ENCODE measurements at places on chromosomes 11 and 22.

DNA sequence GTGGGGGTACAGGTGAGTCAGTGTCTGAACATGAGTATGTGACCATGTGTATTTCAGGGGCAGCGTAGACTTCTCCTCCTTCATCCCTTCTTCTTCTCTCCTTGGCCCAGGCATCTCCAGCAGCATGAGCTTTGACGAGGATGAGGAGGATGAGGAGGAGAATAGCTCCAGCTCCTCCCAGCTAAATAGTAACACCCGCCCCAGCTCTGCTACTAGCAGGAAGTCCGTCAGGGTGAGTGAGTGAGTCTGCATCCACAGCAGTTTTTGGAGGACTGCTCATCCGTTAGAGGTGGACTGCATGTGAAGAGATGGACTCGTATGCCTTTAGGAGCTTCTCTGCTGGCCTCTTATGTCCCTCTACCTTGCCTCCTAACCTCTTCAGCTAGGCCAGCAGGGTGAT lies 15.6 kb downstream of the TUB start:
- no peak for DNase-seq

DNA sequence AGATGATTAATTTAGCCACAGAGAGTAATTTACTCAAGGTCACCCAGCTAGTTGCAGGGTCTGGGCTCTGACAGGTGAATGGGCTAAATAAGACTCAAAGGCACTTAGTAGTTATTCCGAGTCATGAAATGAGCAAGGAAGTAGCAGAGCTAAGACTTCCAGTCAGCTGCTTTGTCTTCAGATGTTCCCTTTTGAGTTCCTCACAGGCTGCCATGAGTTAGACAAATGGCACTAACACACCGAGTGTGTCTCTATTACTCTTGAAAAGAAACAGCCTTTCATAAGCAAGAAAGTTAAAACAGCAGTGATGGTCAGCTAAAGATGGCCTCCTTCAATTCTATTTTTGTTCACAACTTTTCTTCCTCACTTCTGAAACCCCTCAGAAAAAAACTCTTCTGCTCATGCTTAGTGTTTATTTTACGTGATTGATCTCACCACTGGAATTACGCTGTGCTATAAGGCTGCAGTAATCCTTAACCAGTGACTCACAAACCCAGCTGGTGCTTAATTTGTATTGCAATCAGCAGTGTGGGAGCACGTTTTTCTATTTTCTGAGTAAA lies 389.1 kb downstream of the AASDHPPT start:
- no peak for DNase-seq

- no peak for DNase-seq
Measured at GRCh38 chr11:29957431-29957830, 59.4 kb downstream of the KCNA4 start.

GRCh38 chr11:2739531-2740274 lies 39.9 kb upstream of the KCNQ1OT1 start:
- no peak for DNase-seq

DNA sequence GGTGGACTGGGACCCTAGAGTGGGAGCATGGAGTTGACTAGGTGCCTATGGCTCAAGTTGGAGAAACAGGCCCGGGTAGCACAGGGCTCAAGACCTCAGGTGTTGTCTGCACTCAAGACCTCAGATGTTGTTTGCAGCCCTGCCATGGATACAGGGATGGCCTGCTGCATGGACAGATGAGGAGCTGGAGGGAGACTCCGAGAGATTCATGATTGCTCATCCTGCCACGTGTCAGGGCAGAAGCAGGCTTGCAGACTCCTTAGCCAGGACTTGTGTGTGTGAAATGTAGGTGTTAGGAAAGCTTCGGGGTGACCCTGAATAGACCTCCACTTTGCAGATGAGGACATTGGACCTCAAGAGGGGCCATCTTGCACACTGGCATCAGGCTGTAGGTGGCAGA lies 921 bp downstream of the CCDC116 start:
- DNase-seq: no peak

- DNase-seq: no peak
Measured at GRCh38 chr11:117418737-117419481, 91.3 kb downstream of the CEP164 start.

DNA sequence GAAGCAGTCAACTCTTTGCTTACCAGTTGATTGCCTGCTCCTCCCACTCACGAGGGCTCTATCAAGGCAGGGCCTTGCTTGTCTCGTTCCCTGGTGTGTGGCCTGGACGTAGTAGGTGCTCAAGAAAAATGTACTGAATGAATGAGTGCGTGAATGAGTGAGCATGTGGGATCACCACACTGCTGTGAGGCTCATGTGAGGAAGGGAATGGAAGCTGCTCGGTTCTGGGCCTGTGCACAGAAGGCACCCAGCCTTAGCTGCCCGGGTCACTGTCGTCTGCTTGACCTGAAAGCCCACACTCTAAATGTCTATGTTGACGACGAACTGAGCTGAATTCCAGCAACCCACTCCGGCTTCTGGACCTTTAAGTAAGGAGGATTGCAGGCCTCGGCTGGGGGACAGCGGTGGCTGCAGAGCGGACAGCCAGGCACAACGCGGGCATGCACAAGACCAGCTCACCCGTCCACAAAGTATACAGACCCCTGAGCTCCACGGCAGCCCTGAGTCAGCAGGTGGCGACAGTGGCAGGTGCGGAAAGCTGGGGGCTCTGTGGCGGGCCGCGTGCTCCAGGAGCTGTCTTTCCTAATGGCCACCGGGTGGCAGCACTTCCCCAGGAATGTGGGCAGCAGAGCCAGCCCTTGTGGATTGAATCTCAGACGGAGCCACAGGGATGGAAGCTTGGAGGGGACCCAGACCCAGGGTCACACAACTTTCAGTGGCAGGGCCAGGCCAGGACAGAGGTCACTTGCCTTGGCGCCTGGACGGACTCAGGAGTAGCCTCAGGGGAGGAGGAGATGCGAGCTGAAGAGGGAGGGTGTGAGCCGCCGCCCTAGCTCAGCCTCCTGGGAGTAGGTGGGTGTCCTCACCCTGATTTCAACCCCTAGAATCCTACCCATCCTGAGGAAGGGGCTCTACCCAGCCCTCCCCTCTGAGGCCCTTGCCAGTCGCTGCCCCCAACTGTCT lies 5.0 kb upstream of the PICK1 start:
- peak; percentile 68 for DNase-seq

- DNase-seq: no peak
Measured at GRCh38 chr11:4932751-4933150, 8.6 kb upstream of the OR51G1 start.

DNA sequence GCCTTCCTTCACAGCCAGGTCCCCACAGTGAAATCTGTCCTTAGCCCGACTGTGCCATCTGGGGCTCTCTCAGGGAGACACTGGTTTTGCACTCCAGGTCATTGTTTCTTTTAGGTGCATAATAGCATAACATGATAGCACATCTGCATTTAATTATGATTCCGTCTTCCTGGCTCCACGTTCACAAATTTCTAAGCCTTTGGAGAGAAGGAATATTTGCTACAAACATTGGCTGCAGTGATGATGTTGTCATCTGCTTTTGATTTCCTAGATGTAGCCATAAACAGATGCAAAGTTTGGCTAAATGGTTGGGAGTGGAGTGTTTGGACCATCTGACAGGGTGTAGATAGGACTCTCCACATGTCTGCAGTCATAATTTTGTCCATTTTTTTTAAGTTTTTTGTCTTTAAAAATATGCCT lies 12.0 kb upstream of the CAT start:
- no peak for DNase-seq

- DNase-seq: no peak
Measured at GRCh38 chr11:120205596-120206161, 5.2 kb upstream of the OAF start.

DNA sequence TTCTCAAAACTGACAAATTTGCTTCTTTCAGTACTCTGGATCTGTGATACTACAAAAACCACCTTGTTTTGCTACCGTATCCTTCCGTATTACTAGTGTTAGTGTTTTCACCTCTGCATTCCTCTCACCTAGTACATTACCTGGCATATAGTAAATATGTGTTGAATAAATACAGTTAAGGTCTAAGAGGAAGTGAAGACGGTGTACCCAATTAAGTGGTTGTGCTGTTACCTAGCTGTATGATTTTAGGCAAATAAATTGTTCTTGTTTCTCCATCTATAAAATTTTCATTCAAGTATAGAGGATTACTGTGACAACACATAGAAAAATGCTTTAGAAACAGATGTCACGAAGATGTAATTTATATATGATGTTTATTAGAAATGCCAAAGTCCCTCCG lies 8.9 kb downstream of the BCL2L13 start:
- no peak for DNase-seq

GRCh38 chr11:117807482-117808327 lies 10.7 kb upstream of the DSCAML1 start:
- DNase-seq: peak; percentile 82

GRCh38 chr11:28903716-28904115 lies 795.5 kb downstream of the METTL15 start:
- DNase-seq: no peak

- DNase-seq: no peak
Measured at GRCh38 chr11:86980086-86980796, 25.0 kb upstream of the FZD4 start.

DNA sequence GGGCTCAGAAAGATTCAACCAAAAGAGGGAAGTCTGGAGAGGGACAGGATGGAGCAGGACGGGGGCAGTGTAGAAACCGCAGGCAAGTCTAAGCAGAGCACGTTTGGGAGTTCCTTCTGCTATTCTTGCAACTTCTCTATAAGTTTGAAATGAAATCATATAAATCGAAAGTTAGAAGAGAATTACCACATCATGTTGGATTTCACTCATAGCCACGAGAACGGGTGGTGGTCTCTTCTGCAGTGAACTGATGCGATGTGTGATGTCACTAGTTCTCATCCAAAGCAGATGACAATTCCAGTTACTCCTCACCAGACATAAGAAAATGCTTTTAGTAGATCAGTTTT lies 36.0 kb downstream of the KCNQ1 start:
- DNase-seq: no peak

- no peak for DNase-seq
Measured at GRCh38 chr11:1484061-1484671, 2.4 kb downstream of the MOB2 start.

GRCh38 chr11:59226396-59226795 lies 13.7 kb upstream of the MPEG1 start:
- DNase-seq: no peak

GRCh38 chr11:10318527-10318802 lies 13.6 kb downstream of the ADM start:
- no peak for DNase-seq

- no peak for DNase-seq
Measured at GRCh38 chr11:42552786-42553185, 759.0 kb upstream of the API5 start.

DNA sequence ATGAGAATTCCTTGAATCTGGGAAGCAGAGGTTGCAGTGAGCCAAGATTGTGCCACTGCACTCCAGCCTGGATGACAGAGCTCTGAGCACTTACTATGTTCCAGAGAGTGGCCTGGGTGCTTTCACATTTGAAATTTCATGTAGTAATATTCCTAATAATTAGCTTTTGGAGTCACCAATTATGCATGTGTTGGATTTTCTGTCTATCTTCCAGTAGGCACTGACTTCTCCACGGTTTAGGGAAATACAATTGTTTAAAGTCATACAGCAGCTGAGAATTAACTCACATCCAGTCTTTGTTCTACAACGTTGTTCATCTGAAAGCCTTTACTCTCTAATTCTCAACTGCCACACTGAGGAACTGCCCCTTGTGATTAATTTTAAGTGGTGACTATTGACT lies 150.2 kb downstream of the CSNK2A3 start:
- DNase-seq: no peak

DNA sequence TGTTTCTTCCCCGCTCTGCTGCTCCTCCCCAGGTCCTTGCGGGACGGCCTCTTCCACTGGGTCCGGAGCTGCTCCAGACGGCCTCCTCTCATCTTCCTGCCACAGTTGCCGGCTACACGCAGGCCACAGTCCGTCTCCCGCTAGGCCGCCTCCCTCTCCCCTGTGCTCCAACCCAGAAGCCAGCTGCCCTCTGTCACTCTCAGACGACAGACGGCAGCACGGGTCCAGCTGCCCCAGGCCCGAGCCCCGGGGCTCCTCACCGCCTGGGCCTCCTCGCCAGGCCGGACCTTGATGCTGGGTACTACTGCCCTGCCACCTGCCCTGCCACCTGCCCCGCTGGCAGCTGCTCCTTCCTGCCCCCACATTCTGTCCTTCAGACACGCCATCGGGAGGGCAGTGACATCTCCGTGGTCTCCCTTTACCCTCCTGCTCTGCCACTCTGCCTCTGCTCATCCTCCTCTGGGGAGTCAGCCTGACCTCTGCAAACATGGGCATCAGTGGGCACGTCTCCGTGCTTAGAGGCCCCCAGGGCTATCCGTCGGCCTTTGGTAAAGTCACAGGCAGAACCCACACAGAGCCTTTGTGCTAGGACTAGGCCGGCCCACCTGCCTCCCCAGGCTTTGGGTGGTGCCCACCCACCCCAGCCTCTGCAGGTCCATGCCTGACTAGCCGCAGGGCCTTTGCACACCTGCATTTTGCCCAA lies 43.1 kb upstream of the TH start:
- DNase-seq: no peak

DNA sequence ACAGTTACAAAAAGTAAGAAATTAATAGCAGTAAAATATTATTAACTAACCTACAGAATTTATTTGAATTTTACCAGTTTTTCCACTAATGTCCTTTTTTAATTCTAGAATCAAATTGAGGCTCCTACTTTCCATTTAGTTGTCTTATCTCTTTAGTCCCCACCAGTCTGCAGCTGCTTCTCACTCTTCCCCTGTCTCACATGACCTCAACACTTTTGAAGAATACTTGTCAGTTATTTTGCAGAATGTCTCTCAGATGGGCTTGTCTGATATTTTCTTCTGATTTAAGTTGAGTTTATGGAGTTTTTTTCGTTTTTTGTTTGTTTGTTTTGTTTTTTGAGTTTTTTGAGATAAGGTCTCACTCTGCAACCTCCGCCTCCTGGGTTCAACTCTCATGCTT lies 74.3 kb upstream of the ADORA2A start:
- no peak for DNase-seq

GRCh38 chr22:35591714-35592417 lies 25.3 kb downstream of the MB start:
- DNase-seq: no peak

GRCh38 chr22:22657712-22658111 lies 13.3 kb downstream of the GGTLC2 start:
- no peak for DNase-seq

GRCh38 chr11:65599216-65599954 lies 3.8 kb upstream of the KCNK7 start:
- no peak for DNase-seq

GRCh38 chr11:33263549-33263948 lies 6.4 kb downstream of the HIPK3 start:
- DNase-seq: no peak

GRCh38 chr11:128251140-128251539 lies 336.2 kb downstream of the ETS1 start:
- no peak for DNase-seq

GRCh38 chr11:128731041-128731663 lies 37.3 kb downstream of the FLI1 start:
- no peak for DNase-seq

DNA sequence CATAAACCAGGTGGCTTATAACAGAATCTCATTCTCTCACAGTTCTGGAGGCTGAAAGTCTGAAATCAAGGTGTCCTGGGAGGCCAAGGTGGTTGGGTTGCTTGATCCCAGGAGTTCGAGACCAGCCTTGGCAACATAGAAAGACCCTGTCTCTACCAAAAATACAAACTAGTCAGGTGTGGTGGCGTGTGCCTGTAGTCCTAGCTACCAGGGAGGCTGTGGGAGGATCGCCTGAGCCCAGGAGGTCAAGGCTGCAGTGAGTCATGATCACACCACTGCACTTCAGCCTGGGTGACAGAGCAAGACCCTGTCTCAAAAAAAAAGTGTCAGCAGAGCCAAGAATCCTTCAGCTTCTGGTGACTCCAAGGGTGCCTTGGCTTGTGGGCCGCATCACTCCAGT lies 8.9 kb upstream of the PRR5 start:
- DNase-seq: no peak
